ENCODE measurements at places on chromosomes 12 and 14. TPM values are rescaled to one million over a fixed set of nuclear protein-coding genes. Genes with fewer than 3 reads are reported as not detected.

Gene CLEC4E
- total RNA-seq, result 2.6 TPM

Gene OAS1
- total RNA-seq, result 19.3 TPM

Gene PPP1R36
- 2.5 TPM for total RNA-seq

Gene FOXN4
- not detected for total RNA-seq

Gene SMCO2
- 0.40 TPM for total RNA-seq

Gene KCNA5
- total RNA-seq, result 0.45 TPM

Gene A2ML1
- 13.6 TPM for total RNA-seq

All from sciatic nerve (tissue), 2 donors.